ENCODE measurements at places on chromosomes 3 and 15.

DNA sequence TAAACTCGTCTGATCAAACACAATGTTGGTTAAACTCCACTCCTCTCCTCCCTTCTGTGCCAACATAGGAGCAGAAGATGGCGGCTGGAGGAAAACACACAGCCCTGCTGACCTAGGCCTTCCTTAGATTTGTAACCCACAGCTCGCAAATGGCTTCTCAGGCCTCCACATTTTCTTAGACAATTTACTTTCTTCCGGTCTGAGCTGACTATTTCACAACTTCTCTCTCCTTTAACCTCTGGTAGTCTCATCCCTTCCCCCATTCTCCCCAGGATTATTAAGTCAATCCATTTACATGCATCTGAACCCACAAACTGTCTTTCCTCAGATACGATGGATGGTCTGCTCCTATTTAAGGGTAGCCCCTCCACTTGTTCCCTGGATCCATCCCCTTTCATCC lies 25.7 kb upstream of the ULK4 start:
- DNase-seq: no peak

DNA sequence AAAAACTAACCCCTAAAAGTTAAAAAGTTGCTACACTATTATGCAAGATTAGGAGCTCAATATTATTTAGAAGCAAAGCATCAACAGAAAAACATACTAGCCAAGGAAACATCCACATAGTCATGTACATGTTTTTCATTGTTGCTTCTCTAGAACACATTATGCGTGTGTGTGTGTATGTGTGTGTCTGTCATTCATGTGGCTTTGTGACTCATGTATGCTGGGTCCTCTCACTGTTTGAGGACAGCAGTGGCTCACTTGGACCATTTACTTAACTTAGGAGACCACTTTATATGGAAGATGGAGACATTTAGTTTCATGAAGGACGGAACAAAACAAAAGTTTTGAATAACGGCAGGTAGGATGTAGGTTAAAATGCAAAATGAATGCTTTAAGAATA lies 219.4 kb upstream of the THBS1 start:
- no peak for DNase-seq

- no peak for DNase-seq
These were observed 9.1 kb upstream of the AVEN start for GRCh38 chr15:34047893-34048775.

GRCh38 chr3:181741417-181741816 lies 29.7 kb downstream of the SOX2 start:
- no peak for DNase-seq

GRCh38 chr15:95281470-95281869 lies 1049.0 kb upstream of the NR2F2 start:
- DNase-seq: no peak

- no peak for DNase-seq
These were observed 133.7 kb downstream of the FOXB1 start for GRCh38 chr15:60137711-60138396.

- no peak for DNase-seq
These were observed 137.6 kb downstream of the IMPG2 start for GRCh38 chr3:101182734-101183133.

- DNase-seq: no peak
These were observed 8.3 kb downstream of the LMCD1 start for GRCh38 chr3:8509961-8510360.

DNA sequence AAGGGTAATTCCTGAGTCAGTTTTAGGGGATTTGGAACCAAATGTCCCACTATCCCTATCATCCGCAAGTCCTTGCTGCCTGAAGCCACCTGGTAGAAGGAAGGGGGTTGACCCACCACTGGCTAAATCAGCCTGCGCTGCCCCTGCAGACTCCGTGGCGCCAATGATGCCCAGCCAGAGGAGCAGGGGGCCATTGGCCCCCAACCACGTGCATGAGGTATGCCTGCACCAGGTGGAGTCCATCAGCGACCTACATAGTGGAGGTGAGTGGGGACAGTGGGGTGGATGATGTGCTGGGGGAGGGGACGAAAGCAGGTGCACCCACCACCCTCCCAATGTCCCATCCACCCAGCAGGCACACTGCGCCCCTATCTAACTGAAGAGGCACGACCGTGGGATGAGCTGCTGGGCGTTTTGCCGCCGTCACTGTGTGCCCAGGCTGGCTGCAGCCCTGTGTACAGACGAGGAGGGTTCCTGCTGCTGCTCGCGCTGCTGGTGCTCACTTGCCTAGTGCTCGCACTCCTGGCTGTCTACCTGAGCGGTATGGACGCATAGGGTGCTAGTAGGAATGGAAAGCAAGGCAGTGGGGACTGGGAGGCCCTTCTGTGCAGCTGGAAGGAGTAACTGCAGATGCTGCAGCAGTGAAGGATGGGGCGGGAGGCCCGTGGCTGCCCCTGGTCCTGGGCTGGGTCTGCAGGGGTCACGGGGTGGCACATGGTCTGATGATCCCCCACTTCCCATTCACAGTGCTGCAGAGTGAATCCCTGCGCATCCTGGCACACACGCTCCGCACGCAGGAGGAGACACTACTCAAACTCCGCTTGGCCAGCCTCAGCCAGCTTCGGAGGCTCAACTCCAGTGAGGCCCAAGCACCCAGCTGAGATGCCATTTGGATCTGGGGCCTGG lies 5.7 kb downstream of the IFRD2 start:
- DNase-seq: no peak

DNA sequence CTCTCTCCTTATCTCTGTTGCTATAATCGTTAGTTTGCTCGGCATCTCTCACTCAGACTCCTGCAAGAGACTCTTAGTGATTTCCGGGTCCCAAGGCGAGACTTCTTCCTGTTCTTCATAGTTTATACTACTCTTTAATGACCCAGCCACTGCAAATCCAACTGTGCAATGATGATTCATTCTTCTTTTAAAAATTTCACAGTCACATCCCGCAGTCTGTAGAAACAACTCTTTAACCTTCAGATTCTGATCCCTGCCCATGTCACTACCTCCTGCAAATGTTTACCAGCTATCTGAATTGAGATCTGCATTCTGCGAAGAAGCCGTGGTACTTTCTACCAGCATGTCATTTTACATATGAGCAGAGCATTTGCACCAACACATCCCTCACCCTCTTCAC lies 2.8 kb upstream of the VGLL3 start:
- DNase-seq: no peak

GRCh38 chr15:100740138-100740537 lies 137.7 kb downstream of the ASB7 start:
- no peak for DNase-seq

DNA sequence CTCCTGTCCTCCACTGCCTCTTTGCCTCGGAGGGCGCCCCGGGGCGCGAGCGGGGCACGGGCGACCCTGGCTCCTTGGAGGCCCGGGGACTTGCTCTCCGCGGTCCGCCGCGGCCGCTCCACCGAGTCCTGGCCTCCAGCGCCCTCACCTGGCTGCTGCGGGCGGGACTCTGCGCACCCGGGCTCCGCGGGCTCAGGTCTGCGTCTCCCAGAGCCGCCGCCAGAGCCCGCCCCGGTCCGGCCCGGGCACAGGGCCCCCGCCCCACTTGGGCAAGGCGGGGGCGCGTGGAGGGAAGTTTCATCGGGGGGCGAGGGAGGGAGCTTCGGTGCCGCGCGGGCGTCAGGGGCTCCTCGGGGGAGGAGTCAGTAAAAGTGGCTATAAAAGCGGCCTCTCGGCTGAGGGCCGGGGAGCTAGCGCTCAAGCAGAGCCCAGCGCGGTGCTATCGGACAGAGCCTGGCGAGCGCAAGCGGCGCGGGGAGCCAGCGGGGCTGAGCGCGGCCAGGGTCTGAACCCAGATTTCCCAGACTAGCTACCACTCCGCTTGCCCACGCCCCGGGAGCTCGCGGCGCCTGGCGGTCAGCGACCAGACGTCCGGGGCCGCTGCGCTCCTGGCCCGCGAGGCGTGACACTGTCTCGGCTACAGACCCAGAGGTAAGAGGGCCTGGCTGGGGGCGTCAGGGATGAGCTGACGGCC lies at the start of gene CEMIP:
TSS of gene CEMIP (plus strand) at position 407 of the 694 bp plus-strand sequence. CDS start 94,510 bp downstream, outside the sequence.
- DNase-seq: peak; percentile 75

DNA sequence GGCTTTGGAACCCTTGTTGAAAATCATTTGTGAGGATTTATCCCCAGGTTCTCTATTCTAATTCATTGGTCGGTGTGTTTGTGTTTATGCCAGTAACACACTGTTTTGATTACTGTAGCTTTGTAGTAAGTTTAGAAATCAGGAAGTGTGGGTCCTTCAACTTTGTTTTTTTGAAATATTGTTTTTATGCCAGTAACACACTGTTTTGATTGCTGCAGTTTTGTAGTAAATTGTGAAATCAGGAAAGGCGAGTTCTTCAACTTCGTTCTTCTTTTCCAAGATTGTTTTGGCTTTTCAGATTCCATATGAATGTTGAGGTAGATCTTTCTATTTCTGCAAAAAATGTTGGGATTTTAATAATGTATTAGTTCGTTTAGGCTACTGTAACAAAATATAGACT lies 314.6 kb downstream of the RPLP1 start:
- no peak for DNase-seq

- no peak for DNase-seq
These were observed 7.8 kb downstream of the MAP2K1 start for GRCh38 chr15:66394472-66394871.

GRCh38 chr3:72270072-72270681 lies 485.2 kb upstream of the PROK2 start:
- DNase-seq: no peak

GRCh38 chr3:102484-102883 lies 94.1 kb upstream of the CHL1 start:
- DNase-seq: no peak

DNA sequence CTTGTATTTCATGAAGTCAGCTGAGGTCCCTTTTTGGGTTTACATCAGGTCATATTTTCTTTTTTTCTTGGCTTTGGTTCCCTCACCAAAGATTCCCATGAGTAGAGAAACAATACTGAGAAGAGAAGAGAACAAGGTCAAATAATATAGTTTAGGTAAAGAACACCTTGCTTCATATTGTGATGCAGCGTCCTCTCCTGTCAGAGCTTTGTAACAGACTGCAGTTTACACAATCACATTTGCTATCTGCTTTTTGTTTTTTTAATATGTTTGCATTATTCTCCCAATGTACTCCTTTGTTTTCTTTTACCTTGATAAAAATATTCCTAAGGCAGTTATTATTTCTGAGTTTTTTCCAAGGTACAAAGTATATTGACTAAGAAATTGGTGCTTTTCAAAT lies 283.2 kb downstream of the SHOX2 start:
- DNase-seq: no peak

DNA sequence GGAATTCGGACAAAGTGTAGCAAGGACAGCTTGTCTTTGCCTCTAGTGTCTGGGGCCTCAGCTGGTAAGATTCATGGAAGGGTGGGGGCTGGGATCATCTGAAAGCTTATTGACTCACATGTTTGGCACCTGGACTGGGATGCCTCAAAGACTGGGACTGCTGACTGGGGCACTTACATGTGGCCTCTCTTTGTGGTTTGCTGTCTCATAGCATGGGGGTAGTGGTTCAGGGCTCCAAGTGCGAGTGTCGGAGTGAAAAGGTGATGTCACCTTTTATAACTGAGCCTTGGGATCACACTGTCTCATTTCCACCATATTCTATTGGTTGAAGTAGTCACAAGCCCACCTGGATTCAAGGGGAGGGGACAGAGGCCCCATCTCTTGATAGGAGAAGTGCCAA lies 6.8 kb downstream of the MFSD1 start:
- no peak for DNase-seq

DNA sequence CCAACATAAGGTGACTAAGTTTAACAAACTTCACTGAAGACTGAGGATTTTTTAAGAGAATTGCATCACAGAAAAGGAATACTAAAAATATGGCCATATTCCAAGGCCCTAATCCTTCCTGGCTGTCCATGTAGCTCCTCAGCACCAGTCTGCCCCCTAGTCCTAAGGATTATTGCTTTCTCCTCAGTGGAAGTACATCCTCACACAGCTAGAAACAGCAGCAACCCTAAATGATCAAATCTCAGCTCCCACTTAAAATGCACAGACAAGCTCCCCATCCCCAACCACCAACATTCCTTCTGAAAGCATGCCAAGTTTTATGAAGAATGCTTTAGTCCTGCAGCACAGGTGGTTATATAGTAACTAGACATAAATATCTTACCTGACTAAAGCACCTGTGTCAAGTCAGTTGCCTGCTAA lies 14.7 kb downstream of the ST3GAL6 start:
- DNase-seq: no peak

GRCh38 chr3:195715583-195716266 lies 5.1 kb upstream of the MUC20 start:
- DNase-seq: no peak

GRCh38 chr15:90530250-90531051 lies 728 bp downstream of the CRTC3 start:
- peak; percentile 51 for DNase-seq

- no peak for DNase-seq
These were observed 71.5 kb downstream of the IGF2BP2 start for GRCh38 chr3:185753354-185753753.

GRCh38 chr3:131140891-131141290 lies 114.2 kb downstream of the NEK11 start:
- no peak for DNase-seq

DNA sequence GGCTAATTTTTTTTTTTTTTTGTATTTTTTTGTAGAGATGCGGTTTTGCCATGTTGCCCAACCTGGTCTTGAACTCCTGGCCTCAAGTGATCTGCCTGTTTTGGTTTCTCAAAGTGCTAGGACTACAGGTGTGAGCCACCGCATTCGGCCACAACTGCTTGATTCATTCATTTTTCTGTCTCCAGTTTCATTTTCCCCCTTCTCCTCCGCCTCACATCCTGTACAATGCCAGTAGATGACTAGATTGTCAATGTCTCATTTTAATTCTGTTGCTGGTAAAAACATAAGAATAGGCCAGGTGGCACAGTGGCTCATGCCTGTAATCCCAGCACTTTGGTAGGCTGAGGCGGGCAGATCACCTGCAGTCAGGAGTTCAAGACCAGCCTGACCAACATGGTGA lies 12.0 kb upstream of the ZNF592 start:
- no peak for DNase-seq

GRCh38 chr3:172467170-172467824 lies 19.0 kb upstream of the GHSR start:
- DNase-seq: no peak

DNA sequence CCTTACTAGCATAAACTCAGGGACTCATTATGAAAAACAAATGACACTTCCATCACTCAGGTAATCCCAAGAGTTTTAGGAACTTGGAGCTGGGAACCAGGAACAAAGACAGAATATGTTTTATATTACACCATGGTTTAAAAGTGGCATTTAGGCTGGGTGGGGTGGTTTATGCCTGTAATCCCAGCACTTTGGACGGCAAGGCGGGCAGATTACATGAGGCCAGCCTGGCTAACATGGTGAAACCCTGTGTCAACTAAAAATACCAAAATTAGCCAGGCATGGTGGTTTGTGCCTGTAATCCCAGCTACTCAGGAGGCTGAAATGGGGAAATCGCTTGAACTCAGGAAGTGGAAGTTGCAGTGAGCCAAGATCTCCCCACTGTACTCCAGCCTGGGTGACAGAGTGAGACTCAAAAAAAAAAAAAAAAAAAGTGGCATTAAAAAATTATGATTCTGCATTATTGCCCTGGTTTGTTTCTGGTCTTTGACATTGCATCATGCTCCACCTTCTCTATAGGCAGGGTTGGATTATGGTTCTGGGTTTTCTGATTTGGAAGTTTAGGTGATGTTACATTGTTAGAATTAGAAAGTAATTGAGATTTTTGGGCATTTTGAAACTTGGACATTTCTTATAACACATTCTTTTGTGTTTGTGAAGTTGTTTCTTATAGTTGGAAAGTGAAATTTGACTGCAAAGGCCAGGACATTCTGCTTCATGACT lies 19.0 kb downstream of the SQOR start:
- no peak for DNase-seq

Data from D721Med (cell line).